Activated CD4-positive, alpha-beta memory T cell treated with anti-CD3 and anti-CD28 coated beads for 36 hours (primary cell): ENCODE measurements at places on chromosomes 4 and X. TPM values are rescaled to one million over a fixed set of nuclear protein-coding genes. Genes with fewer than 3 reads are reported as not detected.

DNA sequence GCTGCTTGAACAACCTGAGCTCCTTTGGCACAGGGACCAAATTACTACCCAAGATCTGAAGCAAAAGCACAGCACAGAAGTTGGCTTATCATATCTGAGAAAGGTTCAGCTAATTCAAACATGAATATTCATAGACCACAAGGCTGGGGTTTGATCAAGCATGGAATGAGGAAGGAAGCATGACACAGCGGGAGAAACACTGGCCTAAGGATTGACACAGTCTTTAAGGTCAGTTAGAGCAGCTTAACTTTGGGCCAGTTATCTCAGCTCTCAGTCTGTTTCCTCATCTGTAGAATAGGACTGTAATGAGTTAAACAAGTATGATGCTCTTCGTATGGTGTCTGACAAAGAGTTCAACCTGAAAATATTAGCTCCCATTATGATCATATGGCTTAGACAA is 88.5 kb upstream of the CBR4 start:
- H3K27ac ChIP-seq: no peak overlapping the region
- H3K36me3 ChIP-seq: no peaks in the 10 kb centered on the region
- H3K4me1 ChIP-seq: no peaks in the 10 kb centered on the region
- no peak for DNase-seq
- H3K4me3 ChIP-seq: no peak overlapping the region
- H3K27me3 ChIP-seq: peaks cover 9% of the 10 kb centered on the region

GRCh38 chrX:51891821-51892551 is 1.4 kb upstream of the MAGED1 start:
- no peak overlapping the region for H3K4me3 ChIP-seq
- H3K36me3 ChIP-seq: peaks cover 2% of the 10 kb centered on the region
- peaks cover 7% of the 10 kb centered on the region for H3K4me1 ChIP-seq
- H3K27me3 ChIP-seq: no peaks in the 10 kb centered on the region
- DNase-seq: no peak

The ANKRD50 gene
- total RNA-seq: 0.36 TPM

The STARD8 gene
- 0.57 TPM for total RNA-seq

The ZAR1 gene
- not detected for total RNA-seq

DNA sequence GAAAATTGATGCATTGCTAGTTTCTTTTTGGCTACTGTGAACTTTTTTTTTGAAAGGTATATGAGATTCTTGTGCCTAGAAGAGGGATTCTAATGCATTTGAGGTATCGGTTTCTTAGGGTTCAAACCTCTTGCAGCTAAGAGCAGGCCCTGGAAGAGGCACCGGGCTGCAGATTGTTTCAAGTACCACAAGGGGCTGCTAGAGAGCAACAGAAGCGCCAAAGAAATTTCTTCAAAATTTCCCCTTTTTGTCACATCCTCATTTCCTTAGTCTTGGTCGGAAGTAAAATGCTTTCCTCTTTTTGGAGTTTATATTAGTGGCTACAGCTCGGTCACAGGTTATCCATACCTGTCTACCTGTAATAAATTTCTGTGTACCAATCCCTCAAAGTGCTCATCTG is 89.8 kb downstream of the PDGFRA start:
- H3K36me3 ChIP-seq: no peaks in the 10 kb centered on the region
- peaks cover 11% of the 10 kb centered on the region for H3K4me1 ChIP-seq
- no peak overlapping the region for H3K27ac ChIP-seq
- DNase-seq: peak; percentile 29
- H3K4me3 ChIP-seq: no peak overlapping the region

GRCh38 chr4:101954975-101955678 is 164.6 kb downstream of the BANK1 start:
- H3K27ac ChIP-seq: no peak overlapping the region
- H3K4me1 ChIP-seq: no peaks in the 10 kb centered on the region
- H3K4me3 ChIP-seq: no peak overlapping the region
- no peaks in the 10 kb centered on the region for H3K36me3 ChIP-seq
- DNase-seq: no peak

DNA sequence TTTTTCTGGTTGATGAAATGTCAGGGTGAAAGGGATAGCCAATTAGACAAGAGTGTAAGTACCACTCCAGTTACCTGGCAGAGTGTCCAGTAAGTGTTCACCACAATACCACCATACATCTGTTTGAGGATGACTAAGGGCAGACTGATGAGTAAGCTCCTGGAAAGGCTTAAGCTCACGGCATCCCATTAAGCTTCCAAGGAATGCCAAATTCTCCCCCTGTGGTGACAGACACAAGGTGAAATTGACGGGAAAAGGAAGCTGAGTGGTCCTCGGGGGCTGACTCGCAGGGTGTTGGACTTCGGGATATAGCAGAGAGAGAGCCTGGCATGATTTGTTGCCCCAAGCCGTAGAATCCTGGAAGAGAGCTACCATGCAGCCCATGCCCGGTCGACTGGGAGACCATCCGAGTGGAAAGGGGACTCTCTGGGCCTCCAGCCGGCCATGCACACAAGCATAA is 7.6 kb upstream of the BST1 start:
- no peak overlapping the region for H3K4me3 ChIP-seq
- H3K27ac ChIP-seq: no peak overlapping the region
- H3K36me3 ChIP-seq: no peaks in the 10 kb centered on the region
- DNase-seq: no peak
- peaks cover 5% of the 10 kb centered on the region for H3K27me3 ChIP-seq
- no peaks in the 10 kb centered on the region for H3K4me1 ChIP-seq

DNA sequence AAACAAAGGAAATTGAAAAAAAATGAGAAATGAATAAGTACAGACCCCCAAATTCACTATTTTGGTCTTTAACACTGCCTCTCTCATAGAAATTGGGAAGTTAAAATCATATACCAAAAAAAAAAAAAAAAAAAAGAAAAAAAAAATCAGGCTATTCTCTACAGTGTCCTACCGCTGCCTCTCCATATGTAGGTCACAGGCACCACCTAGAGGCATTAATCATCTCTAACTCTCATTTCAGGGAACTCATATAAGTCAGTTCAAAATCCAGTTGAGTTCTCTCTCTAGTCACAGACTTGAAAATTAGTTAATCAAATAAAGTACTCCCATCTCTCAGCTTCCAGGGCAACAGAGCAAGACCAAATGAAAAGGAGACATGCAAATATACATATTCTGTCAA is 47.9 kb downstream of the COX18 start:
- no peaks in the 10 kb centered on the region for H3K4me1 ChIP-seq
- no peak for DNase-seq
- H3K36me3 ChIP-seq: no peaks in the 10 kb centered on the region
- no peak overlapping the region for H3K4me3 ChIP-seq
- peaks cover 3% of the 10 kb centered on the region for H3K27me3 ChIP-seq

DNA sequence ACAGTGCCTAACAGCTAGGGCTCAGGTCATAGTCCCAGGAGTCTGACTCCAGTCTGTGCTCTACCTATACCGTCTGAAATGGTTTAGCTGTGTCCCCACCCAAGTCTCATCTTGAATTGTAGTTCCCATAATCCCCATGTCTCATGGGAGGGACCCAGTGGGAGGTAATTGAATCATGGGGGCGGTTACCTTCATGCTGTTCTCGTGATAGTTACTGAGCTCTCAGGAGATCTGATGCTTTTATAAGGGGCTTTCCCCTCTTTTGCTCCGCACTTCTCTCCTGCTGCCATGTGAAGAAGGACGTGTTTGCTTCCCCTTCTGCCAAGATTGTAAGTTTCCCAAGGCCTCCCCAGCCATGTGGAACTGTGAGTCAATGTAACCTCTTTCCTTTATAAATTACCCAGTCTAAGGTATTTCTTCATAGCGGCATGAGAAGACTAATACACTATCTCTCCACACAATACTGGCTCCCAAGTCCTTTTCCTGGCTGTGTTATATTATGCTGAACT is 110.8 kb downstream of the AFAP1 start:
- DNase-seq: peak; percentile 20
- peak overlapping the region; percentile 90 for H3K27ac ChIP-seq
- no peaks in the 10 kb centered on the region for H3K27me3 ChIP-seq
- H3K4me3 ChIP-seq: peak overlapping the region; percentile 25
- H3K4me1 ChIP-seq: peaks cover 68% of the 10 kb centered on the region

GRCh38 chr4:26197018-26197779 is 123.6 kb upstream of the RBPJ start:
- H3K36me3 ChIP-seq: no peaks in the 10 kb centered on the region
- DNase-seq: peak; percentile 88
- peaks cover 1% of the 10 kb centered on the region for H3K27me3 ChIP-seq

- H3K27me3 ChIP-seq: peaks cover 6% of the 10 kb centered on the region
- peaks cover 8% of the 10 kb centered on the region for H3K4me1 ChIP-seq
- no peak overlapping the region for H3K27ac ChIP-seq
- no peak overlapping the region for H3K4me3 ChIP-seq
- DNase-seq: peak; percentile 13
Observed at GRCh38 chr4:142016031-142016430, 379.6 kb downstream of the IL15 start.

GRCh38 chrX:17459008-17459611 is 84.1 kb downstream of the NHS start:
- no peak for DNase-seq
- H3K4me3 ChIP-seq: no peak overlapping the region
- no peaks in the 10 kb centered on the region for H3K4me1 ChIP-seq
- H3K27ac ChIP-seq: no peak overlapping the region

The ARSD gene
- total RNA-seq: 1.5 TPM

GRCh38 chrX:85928606-85929005 is 118.8 kb downstream of the CHM start:
- no peaks in the 10 kb centered on the region for H3K27me3 ChIP-seq
- no peak overlapping the region for H3K4me3 ChIP-seq
- no peak overlapping the region for H3K27ac ChIP-seq
- no peak for DNase-seq

- no peak overlapping the region for H3K4me3 ChIP-seq
- H3K36me3 ChIP-seq: no peaks in the 10 kb centered on the region
- H3K4me1 ChIP-seq: no peaks in the 10 kb centered on the region
- no peak for DNase-seq
- H3K27me3 ChIP-seq: no peaks in the 10 kb centered on the region
Observed at GRCh38 chrX:99820197-99820596, 589.9 kb downstream of the PCDH19 start.

The NIPAL1 gene
- 1.3 TPM for total RNA-seq

- H3K36me3 ChIP-seq: no peaks in the 10 kb centered on the region
- H3K4me3 ChIP-seq: no peak overlapping the region
- no peak for DNase-seq
- H3K27ac ChIP-seq: no peak overlapping the region
- peaks cover 26% of the 10 kb centered on the region for H3K4me1 ChIP-seq
Observed at GRCh38 chrX:107706309-107706708, 69.3 kb downstream of the TSC22D3 start.
